ENCODE measurements at places on chromosomes 13 and 19. TPM values are rescaled to one million over a fixed set of nuclear protein-coding genes. Genes with fewer than 3 reads are reported as not detected.

GRCh38 chr19:42450314-42450934 is 7.7 kb upstream of the CXCL17 start:
- DNase-seq = peak; percentile 82
- no peak overlapping the region for H3K27ac ChIP-seq
- peaks cover 1% of the 10 kb centered on the region for H3K4me1 ChIP-seq
- no peaks in the 10 kb centered on the region for H3K36me3 ChIP-seq
- no peaks in the 10 kb centered on the region for H3K27me3 ChIP-seq

GRCh38 chr19:48844472-48844871 is 8.2 kb upstream of the HSD17B14 start:
- H3K27ac ChIP-seq = no peak overlapping the region
- no peaks in the 10 kb centered on the region for H3K36me3 ChIP-seq
- no peaks in the 10 kb centered on the region for H3K4me1 ChIP-seq
- H3K27me3 ChIP-seq = peaks cover 2% of the 10 kb centered on the region

CD37 gene
- polyA plus RNA-seq = 179 TPM

DNA sequence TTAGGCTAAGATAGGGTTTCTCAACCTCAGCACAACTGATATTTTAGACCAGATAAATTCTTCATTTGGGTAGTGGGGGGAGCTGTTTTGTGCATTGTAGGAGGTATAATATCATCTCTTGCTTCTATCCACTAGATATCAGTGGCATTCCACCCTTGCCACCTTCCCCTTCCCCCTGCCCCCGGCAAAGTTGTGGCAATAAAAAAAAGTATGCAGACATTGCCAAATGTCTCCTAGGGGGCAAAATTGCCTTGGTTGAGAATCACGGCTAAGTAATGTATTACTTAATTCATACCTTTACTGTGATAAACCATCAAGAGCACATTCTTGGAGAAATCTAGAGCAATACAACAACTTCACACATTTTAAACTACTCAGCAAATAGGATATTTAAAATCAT is 51.4 kb downstream of the UBL3 start:
- H3K4me1 ChIP-seq = peaks cover 36% of the 10 kb centered on the region
- H3K27me3 ChIP-seq = no peaks in the 10 kb centered on the region
- no peak for DNase-seq

DNA sequence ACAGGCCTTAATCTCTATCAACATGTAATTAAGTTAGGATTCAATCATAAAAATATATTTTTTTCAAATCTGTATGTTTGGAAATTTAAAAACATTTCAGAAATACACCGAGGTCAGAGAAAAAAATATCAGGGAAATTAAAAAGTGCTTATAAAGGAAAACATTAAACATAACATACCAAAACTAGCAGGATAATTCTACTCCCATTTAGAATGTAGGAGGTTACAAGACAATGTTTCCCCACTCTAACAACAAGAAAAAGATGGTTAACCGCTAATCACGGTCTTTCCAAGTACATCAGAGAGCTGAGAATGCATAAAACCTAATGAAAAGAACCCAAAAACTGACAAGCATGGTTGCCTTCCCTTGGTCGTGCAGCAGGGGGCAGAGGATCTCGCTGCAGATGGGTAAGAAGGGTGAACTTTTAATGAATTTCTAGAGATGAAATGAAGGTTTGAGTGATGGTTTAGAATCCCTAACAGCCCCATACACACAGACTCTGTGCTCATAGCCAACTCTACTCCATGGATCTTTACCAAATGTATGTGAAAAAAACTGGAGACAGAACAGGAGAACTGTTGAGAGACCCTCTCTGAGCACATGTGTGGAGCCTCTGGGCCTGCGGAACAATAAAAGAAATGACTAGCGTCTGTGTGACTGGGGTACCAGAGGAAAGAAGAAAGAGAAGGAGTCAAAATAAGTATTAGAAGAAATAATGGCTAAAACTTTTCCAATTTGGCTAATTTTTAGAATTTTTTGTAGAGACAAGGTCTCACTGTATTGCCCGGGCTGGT is 51.3 kb upstream of the LSM14A start:
- H3K36me3 ChIP-seq = no peaks in the 10 kb centered on the region
- no peak overlapping the region for H3K27ac ChIP-seq
- H3K4me3 ChIP-seq = no peak overlapping the region
- H3K4me1 ChIP-seq = no peaks in the 10 kb centered on the region

DNA sequence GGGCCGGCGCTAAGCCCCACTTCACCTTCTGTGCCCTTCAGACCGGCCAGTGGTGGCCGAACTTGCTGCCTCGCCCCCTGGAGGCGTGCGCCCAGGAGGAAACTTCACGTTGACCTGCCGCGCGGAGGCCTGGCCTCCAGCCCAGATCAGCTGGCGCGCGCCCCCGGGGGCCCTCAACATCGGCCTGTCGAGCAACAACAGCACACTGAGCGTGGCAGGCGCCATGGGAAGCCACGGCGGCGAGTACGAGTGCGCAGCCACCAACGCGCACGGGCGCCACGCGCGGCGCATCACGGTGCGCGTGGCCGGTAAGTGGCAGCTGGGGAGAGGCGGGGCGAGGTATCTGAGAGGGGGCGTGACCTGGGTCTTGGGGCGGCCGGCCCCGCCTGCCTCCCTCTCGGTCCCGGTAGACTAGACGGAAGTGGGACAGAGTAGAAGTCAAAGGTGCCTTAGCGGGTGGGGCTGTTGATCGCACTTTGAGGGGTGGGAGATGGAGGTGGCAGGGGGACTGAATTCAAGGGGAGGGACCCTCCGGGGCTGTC is 5.6 kb downstream of the ICAM5 start:
- DNase-seq = peak; percentile 74
- no peaks in the 10 kb centered on the region for H3K36me3 ChIP-seq
- peaks cover 37% of the 10 kb centered on the region for H3K4me1 ChIP-seq
- H3K27me3 ChIP-seq = peaks cover 42% of the 10 kb centered on the region

DNA sequence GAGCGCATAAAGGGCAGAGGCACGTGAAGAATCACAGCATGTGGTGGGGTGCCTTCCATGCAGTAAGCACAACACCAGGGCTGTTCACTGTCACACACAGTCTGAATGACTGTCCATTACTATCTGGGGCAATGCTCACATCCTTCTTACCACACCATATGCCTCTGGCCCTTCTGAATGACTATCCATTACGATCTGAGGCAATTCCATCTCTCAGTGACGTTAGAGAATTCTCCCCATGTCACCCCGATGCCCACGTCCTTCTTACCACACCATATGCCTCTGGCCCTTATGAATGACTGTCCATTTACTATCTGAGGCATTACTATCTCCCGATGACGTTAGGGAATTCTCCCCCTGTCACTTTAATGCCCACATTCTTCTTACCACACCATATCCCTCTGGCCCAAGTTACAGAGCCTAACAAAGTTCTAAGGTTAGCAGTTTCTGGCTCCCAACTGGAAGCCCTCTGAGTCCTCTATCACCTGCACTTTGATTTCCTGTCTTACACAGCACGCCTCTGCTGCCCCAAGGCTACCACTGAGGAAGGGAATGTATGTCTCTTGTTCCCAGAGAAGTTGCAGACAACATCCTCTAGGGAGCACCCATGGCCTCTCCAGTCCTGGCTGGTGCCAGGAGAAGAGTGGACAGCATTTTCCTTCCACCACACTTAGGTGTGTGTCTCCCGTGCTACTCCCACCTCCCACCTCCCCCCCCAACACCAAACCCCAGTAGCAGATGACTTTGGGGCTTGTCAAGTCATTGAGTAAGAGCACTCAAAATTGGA is 154.8 kb downstream of the COG6 start:
- DNase-seq = no peak
- no peak overlapping the region for H3K4me3 ChIP-seq
- H3K36me3 ChIP-seq = no peaks in the 10 kb centered on the region
- no peak overlapping the region for H3K27ac ChIP-seq

- peak; percentile 35 for DNase-seq
- H3K36me3 ChIP-seq = no peaks in the 10 kb centered on the region
- H3K4me3 ChIP-seq = no peak overlapping the region
- H3K27me3 ChIP-seq = no peaks in the 10 kb centered on the region
Observed at GRCh38 chr19:5967994-5968430, 9.9 kb downstream of the RANBP3 start.

PSG1 gene
- polyA plus RNA-seq = not detected

DNA sequence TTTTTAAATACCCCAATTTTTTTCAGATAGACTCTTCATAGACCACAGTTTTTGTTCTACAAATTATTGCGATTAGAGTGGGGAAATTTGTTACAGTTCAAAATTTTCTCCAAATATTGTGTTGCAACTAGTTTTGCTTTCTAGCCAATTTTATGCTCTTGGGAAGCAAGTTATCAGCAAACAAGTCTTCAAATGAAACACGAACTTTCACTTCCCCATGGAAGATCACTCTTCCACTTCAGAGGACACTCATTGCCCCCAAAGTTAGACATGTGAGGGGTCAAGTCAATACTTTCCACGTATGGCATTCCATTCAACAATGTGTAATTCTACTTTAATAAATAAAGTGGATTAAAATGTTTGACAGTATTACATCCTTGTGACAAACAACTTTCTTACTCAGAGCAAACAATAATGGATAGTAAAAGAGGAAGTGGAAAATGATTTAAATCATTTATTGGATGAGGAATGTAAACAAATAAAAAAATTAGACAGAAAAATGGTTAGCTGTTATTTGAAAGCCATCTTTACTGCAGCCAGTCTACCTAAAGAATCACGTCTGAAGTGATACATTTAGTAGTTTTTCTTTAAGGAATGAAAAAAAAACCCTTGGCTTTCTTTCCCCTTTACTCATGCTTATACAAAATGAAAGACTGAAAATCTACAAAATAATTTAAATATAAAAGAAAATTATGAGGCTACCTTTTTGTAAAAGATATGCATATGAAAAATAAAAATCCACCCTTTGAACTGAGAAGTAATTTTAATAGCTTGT is 41.2 kb upstream of the TNFSF11 start:
- no peak overlapping the region for H3K27ac ChIP-seq
- no peaks in the 10 kb centered on the region for H3K36me3 ChIP-seq
- DNase-seq = no peak
- no peaks in the 10 kb centered on the region for H3K4me1 ChIP-seq

VSTM2B gene
- 0.41 TPM for polyA plus RNA-seq

CEACAM20 gene
- not detected for polyA plus RNA-seq

DNA sequence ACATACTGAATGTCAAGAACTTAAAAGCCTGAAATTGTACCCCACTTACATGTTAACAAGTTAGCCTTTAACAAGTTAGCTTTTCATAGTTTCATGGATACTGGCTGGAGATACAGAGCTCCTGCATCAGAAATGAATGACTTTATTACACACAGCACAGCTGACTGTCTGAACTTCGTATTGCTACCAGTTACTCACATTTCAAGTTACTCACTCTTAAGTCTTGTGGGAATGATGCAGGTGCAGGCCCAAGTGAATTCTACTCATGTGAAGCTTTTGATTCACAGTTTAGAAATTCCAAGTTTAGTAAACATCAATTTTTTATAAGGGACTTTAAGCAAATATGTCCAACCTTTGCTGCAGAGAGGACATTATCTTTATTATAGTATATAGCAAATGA is 762.2 kb upstream of the PRR20A start:
- no peaks in the 10 kb centered on the region for H3K27me3 ChIP-seq
- H3K27ac ChIP-seq = no peak overlapping the region
- DNase-seq = no peak
- H3K4me3 ChIP-seq = no peak overlapping the region
- H3K36me3 ChIP-seq = no peaks in the 10 kb centered on the region

DNA sequence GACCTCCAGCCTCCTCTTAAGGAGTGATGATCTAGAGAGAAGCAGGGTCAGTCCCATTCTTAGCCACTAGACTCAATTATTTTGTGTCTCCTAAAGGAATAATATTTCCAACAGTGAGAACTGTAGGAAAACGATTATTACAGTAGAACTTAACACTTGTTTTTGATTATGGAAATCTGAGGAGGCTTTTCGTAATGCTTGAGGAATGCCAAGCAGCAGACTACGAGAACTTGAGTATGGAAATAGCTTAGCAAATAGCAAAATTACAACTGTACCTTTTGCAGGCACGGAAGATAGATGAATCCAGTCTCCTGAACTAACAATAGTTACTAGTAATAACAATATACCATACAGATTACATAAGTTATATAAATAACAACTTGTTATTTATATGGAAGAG is 12.2 kb downstream of the BRD4 start:
- no peaks in the 10 kb centered on the region for H3K27me3 ChIP-seq
- no peaks in the 10 kb centered on the region for H3K36me3 ChIP-seq
- no peak for DNase-seq
- H3K4me3 ChIP-seq = no peak overlapping the region
- H3K4me1 ChIP-seq = peaks cover 90% of the 10 kb centered on the region
- no peak overlapping the region for H3K27ac ChIP-seq

DNA sequence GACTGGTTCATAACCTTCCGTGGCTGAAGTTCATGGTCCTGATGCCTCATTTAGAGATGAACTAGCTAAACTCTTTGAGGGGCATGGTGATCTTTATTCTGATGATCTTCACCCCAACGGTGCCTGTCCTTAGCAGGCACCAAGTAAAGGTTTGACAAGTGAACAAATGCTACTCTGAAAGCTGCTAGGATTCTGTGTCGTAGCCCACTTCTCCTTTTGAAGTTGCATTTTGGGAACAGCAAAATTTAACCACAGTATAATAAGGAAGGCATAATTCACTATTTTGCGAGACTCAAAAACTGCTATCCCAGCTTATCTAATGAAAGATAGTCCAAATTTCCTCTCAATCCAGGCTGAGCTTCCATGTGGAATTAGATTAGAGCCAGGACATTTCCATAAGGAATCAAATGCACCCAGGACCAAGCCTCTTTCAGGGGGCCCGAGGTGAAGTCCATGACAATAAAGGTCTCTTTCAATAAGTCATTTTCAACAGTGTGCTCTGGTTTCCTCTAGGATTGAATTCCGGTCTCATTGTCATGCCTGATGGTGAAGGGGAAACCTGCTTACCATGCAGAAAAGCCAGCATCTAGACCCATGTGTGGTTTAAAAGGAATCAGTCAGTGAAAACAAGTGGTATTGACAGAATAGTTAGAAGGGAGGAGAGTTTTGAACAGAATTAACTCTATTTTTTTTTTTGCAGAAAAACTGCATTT is 23.1 kb downstream of the SIAH3 start:
- no peak overlapping the region for H3K27ac ChIP-seq
- no peaks in the 10 kb centered on the region for H3K36me3 ChIP-seq
- H3K4me3 ChIP-seq = no peak overlapping the region
- H3K4me1 ChIP-seq = peaks cover 17% of the 10 kb centered on the region
- H3K27me3 ChIP-seq = peaks cover 5% of the 10 kb centered on the region

STRN4 gene
- polyA plus RNA-seq = 8.8 TPM

DNA sequence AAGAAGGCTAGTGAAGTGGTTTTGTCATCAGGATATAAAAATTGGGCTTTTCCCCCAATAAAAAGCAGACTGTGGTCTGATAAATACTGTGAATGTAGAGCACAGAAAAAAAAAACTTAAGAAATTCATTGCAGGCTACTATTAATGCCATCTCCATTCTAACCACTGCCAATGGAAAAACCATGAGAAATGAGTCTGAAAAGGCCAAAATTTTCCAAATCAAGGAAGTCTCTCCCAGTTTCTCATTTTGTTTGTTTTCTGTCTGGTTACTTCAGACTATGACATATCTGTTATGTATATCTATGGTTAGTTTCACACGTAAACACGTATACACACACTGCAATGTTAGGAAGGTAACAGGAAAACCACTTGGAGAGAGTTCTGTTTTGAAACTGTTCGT is 193.6 kb upstream of the TSC22D1 start:
- H3K4me3 ChIP-seq = no peak overlapping the region
- peaks cover 11% of the 10 kb centered on the region for H3K27me3 ChIP-seq
- no peaks in the 10 kb centered on the region for H3K36me3 ChIP-seq
- DNase-seq = no peak

- H3K4me1 ChIP-seq = no peaks in the 10 kb centered on the region
- no peak for DNase-seq
- no peak overlapping the region for H3K27ac ChIP-seq
- H3K27me3 ChIP-seq = no peaks in the 10 kb centered on the region
Observed at GRCh38 chr13:23443110-23443509, 9.6 kb upstream of the SACS start.

SBNO2 gene
- polyA plus RNA-seq = 0.27 TPM

All from immature natural killer cell (primary cell).